ENCODE measurements at places on chromosomes 7 and 10.

GRCh38 chr10:74097776-74098175 is 52.9 kb downstream of the AP3M1 start:
- DNase-seq, result no peak

- DNase-seq, result no peak
Observed at GRCh38 chr10:10156917-10157600, 860.6 kb upstream of the CELF2 start.

- DNase-seq, result no peak
Observed at GRCh38 chr7:130822642-130823041, 88.6 kb upstream of the KLF14 start.

- DNase-seq, result no peak
Observed at GRCh38 chr7:149253665-149254064, 8.3 kb upstream of the ZNF783 start.

DNA sequence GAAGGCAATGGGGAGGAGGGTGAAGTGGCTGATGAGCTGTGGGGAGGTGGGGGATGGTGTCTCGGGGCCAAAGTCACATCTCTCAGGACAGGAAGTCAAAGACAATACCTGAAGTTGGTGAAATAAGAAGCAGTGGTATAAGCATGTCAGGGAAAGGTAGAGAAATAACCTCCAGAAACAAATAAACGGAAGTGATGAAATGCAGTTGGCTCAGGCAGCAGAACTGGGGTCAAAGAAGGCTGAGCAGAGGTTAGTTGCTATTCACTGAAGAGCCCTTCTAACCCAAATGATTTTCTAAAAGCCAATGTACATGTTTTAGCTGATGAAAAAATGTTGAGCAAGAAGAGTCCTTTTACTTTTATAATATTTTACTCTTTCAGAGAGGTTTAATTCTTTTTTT is 78.6 kb upstream of the ADRB1 start:
- no peak for DNase-seq

DNA sequence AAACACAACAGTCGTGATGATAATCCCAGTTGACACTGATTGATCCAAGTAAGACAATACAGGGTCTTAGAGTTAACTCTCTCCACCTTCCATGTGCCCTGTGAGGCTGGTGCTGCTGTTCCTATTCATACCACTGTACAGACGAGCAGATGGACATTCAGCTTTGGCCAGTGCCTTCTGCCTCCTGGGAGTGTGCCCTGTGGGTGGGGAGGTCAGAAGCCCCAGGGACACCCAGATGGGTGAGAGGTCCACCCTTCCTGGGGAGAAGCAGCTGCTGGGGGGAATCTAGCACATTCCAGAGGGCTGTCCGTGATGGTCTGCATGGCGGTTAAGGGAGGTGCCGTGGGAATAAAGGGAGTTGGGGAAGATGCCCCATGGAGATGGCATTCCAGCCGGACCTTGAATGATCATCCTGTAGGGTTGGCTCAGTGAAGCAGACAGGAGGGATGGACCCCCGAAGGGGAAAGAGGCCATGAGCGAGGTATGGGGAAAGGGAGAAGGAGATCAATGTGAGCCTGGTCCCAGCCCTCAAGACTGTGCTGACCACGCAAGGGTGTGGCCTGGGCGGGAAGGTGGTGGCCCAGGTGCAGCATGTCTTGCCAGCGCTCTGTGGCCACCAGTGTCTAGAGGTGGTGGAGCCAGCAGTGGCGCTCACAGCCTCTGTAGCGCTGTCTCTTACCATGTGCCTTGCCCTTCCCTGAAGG is 74.0 kb downstream of the ADCY1 start:
- DNase-seq, result no peak

DNA sequence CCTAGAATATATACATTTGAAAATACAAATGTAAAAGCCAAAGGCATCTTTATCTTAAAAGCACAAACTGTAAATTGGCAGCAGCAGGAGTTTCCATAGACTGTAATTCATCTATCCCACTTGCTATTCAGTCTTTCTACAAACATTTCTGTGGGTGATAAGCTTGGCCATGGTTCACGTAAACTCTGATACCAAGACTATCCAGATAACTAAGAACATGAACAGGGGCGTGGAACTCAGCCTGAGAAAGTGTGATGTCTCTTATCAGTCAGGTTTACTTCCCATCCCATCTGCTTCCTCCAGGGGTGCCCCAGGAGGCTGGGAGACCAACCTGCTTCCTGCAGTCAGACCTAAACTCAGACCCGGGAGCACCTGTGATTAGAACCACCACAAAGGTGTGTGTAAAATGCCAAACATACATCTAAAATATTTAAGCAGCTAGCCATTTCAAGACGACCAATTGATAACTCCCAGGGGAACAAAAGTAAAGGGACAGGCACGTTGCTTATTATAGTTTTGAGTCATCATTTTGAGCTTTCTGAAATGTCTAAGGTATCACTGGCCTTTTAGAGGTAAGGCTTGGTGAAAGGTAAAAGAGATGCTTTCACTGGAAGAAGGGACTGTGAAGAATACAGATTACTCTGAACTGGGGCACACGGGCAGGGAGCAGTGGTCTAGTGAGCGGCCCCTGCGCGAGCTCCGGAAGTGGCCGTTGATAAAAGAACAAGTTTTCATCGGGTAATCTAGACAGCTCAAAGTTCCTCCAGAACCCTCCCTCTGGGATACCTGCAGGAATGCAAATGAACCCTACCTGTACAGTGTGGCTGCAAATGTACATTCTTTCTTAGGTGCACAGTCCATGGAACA is 51.5 kb downstream of the RSU1 start:
- DNase-seq, result no peak

DNA sequence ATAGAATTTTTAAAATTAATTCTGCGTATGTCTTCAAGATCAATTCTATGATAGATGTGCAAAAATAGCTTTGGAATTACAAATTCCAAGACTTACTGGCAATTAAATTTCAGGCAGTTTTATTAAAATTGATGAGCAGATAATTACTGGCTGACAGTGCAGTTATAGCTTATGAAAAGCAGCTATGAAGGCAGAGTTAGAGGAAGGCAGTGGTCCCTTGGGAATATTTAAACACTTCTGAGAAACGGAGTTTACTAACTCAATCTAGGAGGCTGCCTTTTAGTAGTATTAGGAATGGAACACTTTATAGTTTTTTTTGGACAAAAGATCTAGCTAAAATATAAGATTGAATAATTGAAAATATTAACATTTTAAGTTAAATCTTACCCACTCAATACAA is 70.8 kb downstream of the CFTR start:
- no peak for DNase-seq

- DNase-seq, result no peak
Observed at GRCh38 chr7:94483843-94484242, 25.8 kb upstream of the CASD1 start.

Measured in SW480 (cell line).